ENCODE measurements at places on chromosomes 12 and 14. TPM values are rescaled to one million over a fixed set of nuclear protein-coding genes. Genes with fewer than 3 reads are reported as not detected.

DNA sequence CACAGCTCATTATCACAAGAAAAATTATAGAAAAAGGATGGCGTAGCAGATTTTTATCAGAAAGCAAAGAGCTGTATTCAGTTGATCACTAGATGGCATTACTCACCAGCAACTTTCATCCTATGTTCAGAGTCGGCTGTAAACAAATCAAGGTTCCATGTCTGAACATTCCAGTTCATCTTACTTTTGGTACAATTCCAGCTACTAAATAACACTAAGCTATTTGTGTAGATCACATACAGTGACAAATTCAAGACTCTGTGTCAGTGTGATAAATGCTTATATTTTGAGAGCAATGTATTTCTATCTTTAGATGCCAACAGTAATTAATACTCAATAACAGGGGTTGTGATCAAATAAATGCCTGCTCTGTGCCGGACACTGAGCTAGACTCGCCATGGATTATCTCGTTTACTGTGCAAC lies 30.1 kb downstream of the NRDE2 start:
- peaks cover 32% of the 10 kb centered on the region for H3K36me3 ChIP-seq
- peaks cover 9% of the 10 kb centered on the region for H3K4me1 ChIP-seq
- H3K4me3 ChIP-seq: no peak overlapping the region

DNA sequence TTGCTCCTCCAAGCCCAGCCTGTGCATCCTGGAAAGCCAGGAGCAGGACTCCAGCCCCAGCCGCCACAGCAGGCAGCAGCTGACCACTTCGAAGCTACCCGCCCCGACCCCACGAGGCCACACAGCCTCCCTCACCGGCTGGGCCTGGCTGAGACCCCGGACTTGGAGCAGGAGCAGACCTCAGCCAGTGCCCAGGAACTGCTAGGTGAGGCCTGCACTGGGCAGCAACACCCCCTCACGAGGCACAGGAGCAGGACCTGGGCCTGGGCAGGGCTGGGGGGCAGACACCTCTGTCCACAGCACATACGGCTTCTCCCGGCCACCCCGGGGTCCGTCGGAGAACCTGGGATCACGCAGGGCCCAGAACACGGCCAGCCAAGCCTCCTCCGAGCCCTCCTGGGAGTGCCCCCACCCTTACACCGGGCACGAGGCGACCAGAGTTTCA lies 137.4 kb upstream of the C14orf180 start:
- no peak for DNase-seq
- no peak overlapping the region for H3K4me3 ChIP-seq
- H3K27ac ChIP-seq: no peak overlapping the region
- H3K36me3 ChIP-seq: no peaks in the 10 kb centered on the region

LALBA gene
- total RNA-seq: not detected

SETD3 gene
- total RNA-seq: 62.3 TPM

GRCh38 chr14:50023671-50024490 lies 92.5 kb downstream of the VCPKMT start:
- no peaks in the 10 kb centered on the region for H3K27me3 ChIP-seq
- DNase-seq: no peak
- H3K27ac ChIP-seq: no peak overlapping the region
- peaks cover 30% of the 10 kb centered on the region for H3K4me1 ChIP-seq

RNASE4 gene
- total RNA-seq: 0.50 TPM

All from activated CD4-positive, alpha-beta T cell treated with anti-CD3 and anti-CD28 coated beads for 36 hours (primary cell).